ENCODE measurements at places on chromosomes 7 and 10.
A peak's percentile ranks its signal among the peaks of the same experiment; 100 is the strongest.

DNA sequence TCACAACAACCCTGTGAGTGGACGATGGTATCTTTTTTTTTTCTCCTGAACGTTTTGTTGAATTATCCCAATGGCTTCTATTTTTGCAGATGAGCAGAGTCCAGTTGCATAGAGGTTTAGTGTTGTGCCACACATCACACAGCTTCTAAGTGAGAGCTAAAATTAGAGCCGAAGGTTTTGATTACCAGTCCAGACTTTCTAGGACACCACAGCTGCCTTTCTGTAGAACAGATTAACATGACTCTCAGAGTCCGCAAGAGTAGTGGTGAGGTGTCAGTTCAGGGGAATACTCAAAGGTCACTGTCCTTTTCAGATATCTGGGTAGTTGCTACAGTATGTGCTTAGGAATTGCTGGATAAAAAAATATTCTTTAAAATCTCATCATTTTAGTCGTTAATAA is 13.8 kb downstream of the SGPL1 start:
- H3K27me3 ChIP-seq = no peaks in the 10 kb centered on the region
- H3K36me3 ChIP-seq = peaks cover 20% of the 10 kb centered on the region
- no peak overlapping the region for H3K27ac ChIP-seq
- no peak overlapping the region for H3K4me3 ChIP-seq
- no peak for DNase-seq

DNA sequence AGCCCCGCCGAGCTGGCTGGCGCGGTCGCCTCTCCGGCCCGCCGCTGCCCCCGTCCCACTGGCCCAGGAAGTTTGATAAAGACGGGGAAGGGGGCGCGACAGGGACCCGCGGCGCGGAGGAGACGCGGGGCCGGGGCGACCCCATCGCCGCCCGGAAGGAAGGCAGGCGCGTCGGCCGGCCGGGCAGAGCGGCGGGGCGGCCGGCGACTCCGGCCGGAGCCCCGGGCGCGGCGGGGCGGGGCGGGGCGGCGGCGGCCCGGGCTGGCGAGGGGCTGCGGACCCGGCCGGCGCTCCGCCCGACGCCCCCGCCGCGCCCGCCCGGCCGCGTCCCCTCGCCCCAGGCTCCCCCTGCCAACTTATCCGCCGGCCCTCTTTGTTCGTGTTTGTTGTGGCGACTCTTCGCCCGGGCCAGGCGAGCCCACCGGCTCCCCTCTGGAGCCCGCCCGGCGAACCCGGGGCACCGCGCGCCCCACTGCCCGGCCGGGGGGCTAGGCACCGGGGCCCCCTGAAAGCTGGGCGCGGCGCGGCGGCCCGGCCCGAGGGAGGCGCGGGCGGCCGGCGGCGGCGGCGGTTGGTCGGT is 571 bp downstream of the KDM7A start:
- peak overlapping the region; percentile 83 for H3K4me3 ChIP-seq
- peak overlapping the region; percentile 69 for H3K27ac ChIP-seq
- H3K4me1 ChIP-seq = peaks cover 49% of the 10 kb centered on the region
- H3K27me3 ChIP-seq = peaks cover 10% of the 10 kb centered on the region
- DNase-seq = no peak

GRCh38 chr10:43959364-43960134 is 310.9 kb upstream of the ZNF32 start:
- H3K27ac ChIP-seq = no peak overlapping the region
- H3K4me3 ChIP-seq = no peak overlapping the region
- DNase-seq = no peak
- no peaks in the 10 kb centered on the region for H3K4me1 ChIP-seq
- H3K27me3 ChIP-seq = peaks cover 6% of the 10 kb centered on the region

GRCh38 chr10:97849103-97849686 is 448 bp upstream of the GOLGA7B start:
- DNase-seq = peak; percentile 13
- H3K27me3 ChIP-seq = peaks cover 16% of the 10 kb centered on the region
- peak overlapping the region; percentile 89 for H3K4me3 ChIP-seq
- no peaks in the 10 kb centered on the region for H3K36me3 ChIP-seq
- peak overlapping the region; percentile 31 for H3K27ac ChIP-seq

DNA sequence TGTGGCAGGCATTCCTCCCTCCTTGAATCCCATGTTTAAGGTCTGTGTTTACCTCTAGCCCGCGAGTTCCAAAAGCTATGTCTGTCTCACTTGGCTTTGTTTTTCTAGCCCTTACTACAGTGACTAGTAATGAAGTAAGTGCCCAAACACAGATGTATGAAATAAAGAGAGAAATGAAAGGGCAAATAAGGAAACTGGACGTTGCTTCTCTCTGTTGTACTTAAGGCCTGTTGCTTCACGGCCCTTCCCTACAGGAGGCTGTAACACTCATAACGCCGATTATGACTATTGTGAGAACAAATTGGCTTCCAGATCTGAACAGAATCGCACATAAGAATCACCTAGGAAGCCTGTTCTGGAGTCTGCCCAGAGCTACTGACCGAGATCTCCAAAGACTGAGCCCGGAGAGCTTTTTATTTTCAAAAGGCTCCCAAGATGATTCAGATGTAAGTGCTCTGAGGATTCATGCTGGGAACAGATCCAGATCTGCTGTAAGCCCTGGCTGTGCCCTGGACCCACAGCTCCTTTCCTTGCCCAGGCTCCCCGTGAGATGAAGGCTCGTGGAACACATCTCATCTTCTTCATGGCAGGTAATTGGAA is 432.6 kb downstream of the SDK1 start:
- no peaks in the 10 kb centered on the region for H3K4me1 ChIP-seq
- no peak overlapping the region for H3K27ac ChIP-seq
- H3K4me3 ChIP-seq = no peak overlapping the region
- no peak for DNase-seq

GRCh38 chr7:158394936-158395335 is 192.7 kb downstream of the PTPRN2 start:
- no peaks in the 10 kb centered on the region for H3K27me3 ChIP-seq
- no peaks in the 10 kb centered on the region for H3K36me3 ChIP-seq
- no peak overlapping the region for H3K4me3 ChIP-seq
- no peaks in the 10 kb centered on the region for H3K4me1 ChIP-seq
- no peak for DNase-seq
- no peak overlapping the region for H3K27ac ChIP-seq

DNA sequence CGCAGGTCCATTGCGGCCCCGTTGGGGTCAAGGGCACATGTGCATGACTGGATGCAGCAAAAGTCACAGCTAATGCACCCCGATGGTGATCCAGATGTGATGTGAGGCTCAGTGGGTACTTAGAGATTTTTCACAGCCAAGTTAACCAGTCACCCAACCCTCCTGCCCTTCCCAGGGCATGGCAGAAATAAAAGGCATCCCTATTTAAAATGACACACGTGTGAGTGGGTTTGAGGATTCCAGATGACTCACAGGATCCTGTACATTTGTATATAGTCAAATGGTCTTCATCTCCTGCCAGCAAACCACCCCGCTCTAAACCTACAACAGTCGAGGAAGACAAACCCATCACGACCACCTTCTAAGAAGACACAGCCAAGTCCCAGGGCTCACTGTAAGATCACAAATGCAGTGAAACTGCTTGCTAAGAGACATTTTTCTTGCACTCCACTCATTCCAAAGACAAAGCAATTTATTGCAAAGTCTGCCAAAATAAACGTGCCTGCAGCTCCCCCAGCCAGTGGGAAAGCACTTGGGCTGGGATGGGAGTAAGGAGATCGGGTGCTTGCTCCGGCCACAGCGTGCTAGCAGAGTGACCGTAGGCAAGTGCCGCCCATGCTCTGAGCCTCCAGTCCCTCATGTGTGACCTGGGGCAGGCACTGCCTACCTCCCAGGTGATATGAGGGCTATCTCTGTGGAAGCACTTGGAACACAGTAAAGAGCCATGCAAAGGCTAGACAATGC is 86.6 kb upstream of the MACROH2A2 start:
- H3K36me3 ChIP-seq = no peaks in the 10 kb centered on the region
- no peak for DNase-seq
- H3K27me3 ChIP-seq = peaks cover 10% of the 10 kb centered on the region
- no peaks in the 10 kb centered on the region for H3K4me1 ChIP-seq

- H3K27ac ChIP-seq = peak overlapping the region; percentile 92
- peak overlapping the region; percentile 87 for H3K4me3 ChIP-seq
- no peak for DNase-seq
- peaks cover 14% of the 10 kb centered on the region for H3K27me3 ChIP-seq
Measured at GRCh38 chr7:120949998-120950538, 509 bp upstream of the ING3 start.

DNA sequence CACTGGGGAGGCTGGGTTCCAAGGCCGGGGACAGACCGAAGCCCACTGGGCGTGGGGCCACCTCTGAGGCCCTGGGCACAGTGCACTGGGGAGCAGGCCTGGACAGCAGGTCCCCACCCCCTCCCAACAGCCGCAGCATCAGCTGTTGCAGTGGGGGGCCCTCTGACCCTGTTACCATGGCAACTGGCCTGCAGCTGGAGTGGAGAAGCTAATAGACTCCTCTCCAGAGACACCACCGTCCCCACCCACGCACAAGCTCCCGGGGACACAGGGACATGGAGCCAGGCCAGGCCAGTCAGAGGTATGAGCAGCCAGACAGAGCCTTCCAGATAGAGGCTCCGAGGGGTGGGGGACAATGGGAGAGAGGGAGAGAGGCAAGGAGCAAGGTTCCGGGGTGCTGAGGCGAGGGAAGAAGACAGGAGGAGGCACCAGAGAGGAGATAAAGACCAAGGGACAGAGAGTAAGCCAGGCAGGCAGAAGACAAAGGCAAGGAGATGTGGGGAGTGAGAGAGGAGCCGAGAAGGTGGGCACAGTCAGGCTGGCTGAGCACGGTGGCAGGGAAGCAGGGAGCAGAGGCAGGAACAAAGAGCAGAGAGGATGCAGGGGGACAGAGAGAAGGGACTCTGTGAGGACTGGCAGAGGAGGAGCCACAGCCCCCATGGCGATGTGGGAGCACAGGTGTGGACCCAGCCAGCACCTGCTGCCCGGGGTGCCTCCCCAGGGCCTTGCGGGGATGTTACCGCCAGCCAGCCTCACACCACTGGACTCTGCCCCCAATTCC is 6.7 kb downstream of the KCNH2 start:
- DNase-seq = no peak
- no peak overlapping the region for H3K4me3 ChIP-seq
- H3K36me3 ChIP-seq = no peaks in the 10 kb centered on the region
- peaks cover 13% of the 10 kb centered on the region for H3K4me1 ChIP-seq
- H3K27ac ChIP-seq = no peak overlapping the region
- peaks cover 20% of the 10 kb centered on the region for H3K27me3 ChIP-seq

GRCh38 chr10:13087986-13088618 is 11.9 kb upstream of the OPTN start:
- peaks cover 4% of the 10 kb centered on the region for H3K27me3 ChIP-seq
- peaks cover 6% of the 10 kb centered on the region for H3K4me1 ChIP-seq
- H3K36me3 ChIP-seq = peaks cover 1% of the 10 kb centered on the region
- DNase-seq = no peak

DNA sequence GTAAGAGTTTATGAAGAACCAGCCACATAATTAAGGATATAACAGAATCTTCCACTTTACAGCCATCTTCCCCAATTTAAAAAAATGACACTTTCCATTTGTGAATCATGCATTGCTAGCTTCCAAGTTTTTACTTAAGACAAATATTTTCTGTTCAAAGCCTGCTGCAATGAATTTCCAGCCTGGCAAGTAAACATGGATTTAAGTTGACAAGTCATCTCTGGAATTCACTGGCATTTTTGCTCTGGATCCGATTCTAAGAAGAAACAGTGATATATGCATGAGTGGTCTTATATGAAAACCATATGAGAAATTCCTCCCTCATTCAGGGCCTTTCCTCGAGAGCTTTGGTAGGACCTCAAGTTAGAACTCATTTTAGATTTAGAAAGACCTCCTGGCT is 116.1 kb upstream of the CDCA7L start:
- H3K36me3 ChIP-seq = no peaks in the 10 kb centered on the region
- no peak overlapping the region for H3K27ac ChIP-seq
- no peaks in the 10 kb centered on the region for H3K4me1 ChIP-seq
- no peak overlapping the region for H3K4me3 ChIP-seq

DNA sequence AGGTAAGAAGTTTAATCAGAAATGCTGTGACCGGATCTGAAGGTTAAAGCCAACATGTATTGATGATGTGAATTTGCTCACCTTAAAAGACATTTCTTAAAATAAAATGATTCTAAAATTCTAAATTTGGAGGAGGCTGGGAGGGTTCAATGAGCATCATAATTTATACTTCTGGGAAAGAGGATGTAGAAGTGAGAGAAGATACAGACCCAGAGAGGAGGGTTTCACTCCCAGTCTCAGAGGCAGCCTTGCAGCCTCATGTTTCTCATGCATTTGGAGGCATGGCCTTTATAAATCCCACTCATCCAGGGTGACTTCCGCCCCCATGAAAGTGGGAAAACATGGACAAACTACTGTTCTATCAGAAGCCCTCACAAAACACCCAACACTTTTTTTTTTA is 305.6 kb upstream of the PITRM1 start:
- H3K36me3 ChIP-seq = no peaks in the 10 kb centered on the region
- H3K27ac ChIP-seq = no peak overlapping the region
- H3K27me3 ChIP-seq = peaks cover 18% of the 10 kb centered on the region
- peaks cover 33% of the 10 kb centered on the region for H3K4me1 ChIP-seq
- no peak overlapping the region for H3K4me3 ChIP-seq
- no peak for DNase-seq

- no peak for DNase-seq
- H3K36me3 ChIP-seq = no peaks in the 10 kb centered on the region
- H3K27me3 ChIP-seq = peaks cover 5% of the 10 kb centered on the region
- H3K27ac ChIP-seq = no peak overlapping the region
- H3K4me1 ChIP-seq = no peaks in the 10 kb centered on the region
- no peak overlapping the region for H3K4me3 ChIP-seq
Measured at GRCh38 chr10:86169506-86170254, 196.9 kb downstream of the GRID1 start.

GRCh38 chr7:140326116-140326928 is 72.0 kb downstream of the SLC37A3 start:
- no peak overlapping the region for H3K4me3 ChIP-seq
- DNase-seq = peak; percentile 36
- H3K27me3 ChIP-seq = no peaks in the 10 kb centered on the region
- H3K27ac ChIP-seq = no peak overlapping the region
- H3K36me3 ChIP-seq = peaks cover 7% of the 10 kb centered on the region
- H3K4me1 ChIP-seq = no peaks in the 10 kb centered on the region

DNA sequence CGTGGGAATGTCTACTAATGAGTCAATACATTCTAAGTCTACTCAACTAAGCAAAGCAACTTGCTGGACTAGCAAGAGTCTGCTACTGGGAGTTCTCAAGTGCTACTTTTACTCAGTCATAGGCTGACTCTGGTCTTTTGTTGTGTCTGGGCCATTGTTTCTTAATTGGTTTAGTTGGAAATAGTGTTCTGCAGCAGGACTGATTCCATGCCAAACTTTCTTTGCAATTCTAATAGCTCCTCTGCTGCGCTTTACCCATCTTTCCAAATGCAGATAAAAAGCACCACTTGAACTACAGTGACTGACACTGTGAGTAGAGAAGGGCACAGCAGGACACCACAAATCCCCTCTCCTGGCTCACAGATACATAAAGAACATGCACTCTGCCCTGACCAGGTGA is 125.7 kb downstream of the CD36 start:
- H3K27me3 ChIP-seq = no peaks in the 10 kb centered on the region
- DNase-seq = no peak
- no peaks in the 10 kb centered on the region for H3K4me1 ChIP-seq
- H3K4me3 ChIP-seq = no peak overlapping the region
- no peak overlapping the region for H3K27ac ChIP-seq

GRCh38 chr10:5284311-5285057 is 80.3 kb upstream of the UCN3 start:
- H3K4me1 ChIP-seq = peaks cover 54% of the 10 kb centered on the region
- H3K27ac ChIP-seq = peak overlapping the region; percentile 90
- H3K36me3 ChIP-seq = peaks cover 36% of the 10 kb centered on the region
- H3K27me3 ChIP-seq = no peaks in the 10 kb centered on the region

- H3K4me1 ChIP-seq = no peaks in the 10 kb centered on the region
- no peak overlapping the region for H3K4me3 ChIP-seq
- H3K27me3 ChIP-seq = no peaks in the 10 kb centered on the region
- no peak overlapping the region for H3K27ac ChIP-seq
- no peak for DNase-seq
Measured at GRCh38 chr10:33550811-33551210, 216.3 kb upstream of the NRP1 start.

Data from activated T-helper 1 cell treated with anti-CD3 and anti-CD28 coated beads, Interleukin-12 subunit alpha, Interleukin-12 subunit beta, Interleukin-2, Interleukin-4 antibody, amounts not matched to agents 30 ng/mL and 10 ng/mL and 1 ng/mL, durations not matched to agents 14 hours and 24 hours and 36 hours (primary cell).